Stimulated activated CD4-positive, alpha-beta T cell treated with anti-CD3 and anti-CD28 coated beads, Interleukin-4, amount 100 ng/mL, for 4 hours (primary cell): ENCODE measurements at places on chromosomes 7 and 10.

DNA sequence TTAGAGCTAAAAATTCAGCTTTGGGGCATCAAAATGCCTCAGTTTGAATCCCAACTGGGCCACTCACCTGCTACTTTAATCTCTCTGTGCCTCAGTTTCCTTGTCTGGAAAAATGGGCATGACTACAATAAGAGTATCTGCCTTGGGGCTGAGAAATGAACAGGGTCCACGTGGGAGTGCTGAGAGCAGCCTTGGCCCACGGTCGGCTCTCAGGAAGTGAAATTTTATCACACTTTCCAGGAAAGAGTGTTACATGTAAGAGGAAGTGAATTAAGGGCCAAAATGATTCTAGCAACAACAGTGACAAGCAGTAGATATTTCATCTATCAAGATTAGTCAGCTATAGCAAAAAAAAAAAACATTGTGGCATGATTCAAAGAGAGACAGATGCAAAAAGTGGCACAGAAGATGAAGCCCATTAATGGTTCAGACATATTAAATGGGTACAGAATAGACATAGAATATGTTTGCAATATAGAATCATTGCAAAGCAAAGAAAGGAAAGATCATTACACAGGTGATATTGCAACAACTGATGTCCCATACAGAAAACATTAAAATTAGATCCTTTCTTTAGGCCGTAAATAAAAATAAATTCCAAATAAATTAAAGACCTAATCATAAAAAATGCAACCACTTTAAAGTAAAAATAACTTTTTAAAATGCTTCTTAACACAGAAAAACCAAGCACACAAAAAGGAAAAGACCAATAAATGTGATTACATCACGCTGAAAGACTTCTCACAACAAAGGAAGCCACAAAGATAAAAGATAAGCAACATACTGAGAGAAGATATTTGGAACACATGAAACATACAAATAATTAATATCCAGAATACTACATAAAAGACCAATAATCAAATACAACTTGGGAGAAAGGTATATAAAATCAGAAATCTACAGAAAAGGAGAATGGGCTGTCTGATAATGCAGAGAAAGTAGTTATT, 4.3 kb downstream of the TMEM273 start:
- no peak for DNase-seq

DNA sequence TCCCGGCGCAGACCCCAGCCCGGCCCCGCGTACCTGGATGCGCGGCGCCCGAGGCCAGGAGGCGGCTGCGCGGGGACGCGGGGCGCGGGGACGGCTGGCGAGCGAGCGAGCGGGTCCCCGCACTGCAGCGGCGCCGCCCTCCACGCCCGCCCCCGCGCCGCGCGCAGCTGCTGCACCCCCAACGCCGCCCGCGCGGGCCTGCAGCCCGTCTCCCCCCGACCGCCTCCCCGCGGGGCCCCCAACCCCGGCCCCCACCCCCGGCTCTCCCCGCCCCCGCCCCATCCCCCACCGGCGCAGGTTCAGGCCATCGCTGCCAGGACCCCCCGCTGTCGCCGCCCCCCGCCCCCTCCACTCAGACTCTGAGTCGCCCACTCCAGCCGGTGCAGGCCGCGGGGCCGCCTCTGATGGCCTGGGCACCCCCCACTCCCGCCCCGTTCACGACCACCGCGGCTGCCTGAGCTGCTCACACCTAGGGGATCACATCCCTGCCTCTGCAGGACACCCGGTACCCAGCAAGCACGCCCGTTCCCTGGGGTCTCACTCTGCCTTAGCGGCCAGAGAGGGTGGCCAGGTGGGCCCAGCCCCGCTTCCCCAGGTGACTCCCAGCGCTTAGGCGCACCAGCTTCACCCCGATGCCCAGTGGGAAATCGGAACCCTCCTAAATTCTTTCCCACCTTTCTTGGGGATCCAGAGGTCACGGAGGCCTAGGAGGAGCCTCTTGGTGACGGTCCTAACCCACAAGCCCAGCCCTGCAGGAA, 13.9 kb upstream of the DNAAF5 start:
- DNase-seq: no peak

DNA sequence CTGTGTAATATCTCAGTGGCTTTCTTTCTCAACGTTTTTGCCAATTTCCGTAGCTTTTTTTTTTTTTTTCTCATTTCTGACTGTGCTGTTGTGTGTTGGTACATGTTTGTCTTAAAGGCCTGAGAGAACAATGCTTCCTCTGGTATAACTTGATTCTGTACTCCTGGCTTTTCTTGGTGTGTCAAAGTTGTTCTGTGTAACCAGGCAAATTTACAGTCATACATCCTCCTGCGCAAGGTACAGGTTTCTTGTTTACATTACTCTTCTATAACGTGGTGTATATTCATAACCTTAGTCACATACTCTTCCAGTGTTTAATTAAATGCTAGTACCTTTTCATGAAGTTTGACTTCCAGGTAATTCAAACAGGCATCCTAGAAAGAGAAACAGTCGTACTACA, 8.3 kb upstream of the ARHGAP12 start:
- no peak for DNase-seq

- no peak for DNase-seq
Observed at GRCh38 chr7:112080441-112080840, 125.8 kb downstream of the DOCK4 start.

GRCh38 chr7:111232249-111233084, 141.5 kb downstream of the LRRN3 start:
- DNase-seq: no peak

DNA sequence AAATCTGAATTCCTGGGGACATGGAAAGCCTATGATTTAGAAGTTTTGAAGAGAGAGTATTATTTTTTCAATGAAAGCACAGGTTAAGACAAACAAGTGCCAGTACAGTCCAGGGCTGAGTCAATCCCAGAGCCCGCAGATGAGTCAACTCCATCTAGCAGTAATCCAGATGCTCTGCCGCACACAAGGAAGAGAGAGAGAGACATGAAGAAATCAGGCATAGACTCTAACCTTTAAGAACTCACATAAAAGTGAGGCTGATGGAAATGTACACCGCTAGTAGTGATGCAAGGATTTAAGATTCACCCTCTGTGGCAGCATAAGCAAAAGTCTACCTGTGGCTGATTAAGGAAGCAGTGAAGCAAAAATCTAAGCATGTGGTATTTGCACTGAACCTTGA, 651.5 kb downstream of the TNS3 start:
- DNase-seq: no peak

GRCh38 chr10:78405231-78405630, 371.6 kb downstream of the RPS24 start:
- DNase-seq: no peak

GRCh38 chr10:78194050-78194449, 160.4 kb downstream of the RPS24 start:
- no peak for DNase-seq
